Putamen (tissue), 1 donor: ENCODE measurements at places on chromosomes 7 and 10.

GRCh38 chr10:3886191-3886590, 101.2 kb upstream of the KLF6 start:
- DNase-seq = no peak

DNA sequence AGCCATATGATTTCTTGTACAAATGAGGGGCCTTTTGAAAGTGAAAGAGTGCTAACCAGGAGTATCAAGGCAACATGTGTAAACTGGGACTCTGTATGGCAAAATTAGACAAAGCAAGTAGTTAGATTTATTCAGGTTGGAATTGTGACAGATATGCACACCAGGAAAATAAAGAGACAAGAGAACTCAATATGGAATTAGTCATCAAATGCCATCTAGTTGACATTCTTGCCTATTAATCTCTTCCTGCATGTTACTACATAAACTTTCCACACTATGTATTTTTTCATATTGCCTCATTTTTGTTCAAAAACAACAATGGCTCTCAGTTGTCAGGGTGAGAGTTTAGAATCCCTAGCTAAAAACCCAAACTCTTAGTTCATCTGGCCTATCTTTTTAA, 799.0 kb downstream of the NRG3 start:
- no peak for DNase-seq

DNA sequence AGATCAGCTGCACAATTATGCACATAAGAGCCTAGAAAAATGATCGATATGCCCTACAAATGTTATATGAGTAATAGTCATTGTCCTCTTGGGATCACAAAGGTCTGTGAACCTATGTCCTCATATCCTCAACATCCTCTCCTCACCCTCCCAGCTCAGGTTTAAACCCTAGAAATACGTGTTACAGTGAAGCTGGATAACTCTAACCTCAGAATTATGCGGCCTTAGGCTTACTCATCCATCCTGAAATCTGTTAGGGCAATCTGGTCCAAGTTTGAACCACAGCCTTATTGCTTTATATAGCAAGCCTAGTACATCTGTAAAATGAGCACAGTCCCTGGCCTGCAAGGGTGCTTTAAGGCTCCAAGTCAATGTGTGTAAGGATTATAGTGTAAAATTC, 84.2 kb upstream of the FRMD4A start:
- DNase-seq = no peak

DNA sequence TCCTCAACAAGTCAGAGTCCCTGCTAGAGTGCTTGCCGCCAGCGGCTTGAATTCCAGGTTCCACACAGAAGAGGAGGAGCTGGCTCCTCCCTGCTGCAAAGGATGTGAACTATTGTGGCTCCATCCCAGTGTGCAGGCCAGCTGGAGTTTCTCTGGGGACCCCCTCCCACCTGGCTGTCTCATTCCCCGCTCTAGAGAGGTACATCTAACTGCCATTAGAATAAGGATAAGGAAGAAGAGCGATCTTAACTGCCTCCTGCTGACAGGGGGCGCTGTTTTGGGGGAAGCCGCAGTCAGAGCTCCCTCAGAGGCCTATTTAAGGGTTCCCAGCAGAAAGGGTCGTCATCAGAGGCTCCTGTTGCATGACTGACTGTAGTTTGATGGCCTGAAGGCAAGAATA, 40.8 kb upstream of the HECW1 start:
- DNase-seq = no peak

- DNase-seq = no peak
These were observed 29.2 kb upstream of the ELOVL3 start for GRCh38 chr10:102196893-102197292.

DNA sequence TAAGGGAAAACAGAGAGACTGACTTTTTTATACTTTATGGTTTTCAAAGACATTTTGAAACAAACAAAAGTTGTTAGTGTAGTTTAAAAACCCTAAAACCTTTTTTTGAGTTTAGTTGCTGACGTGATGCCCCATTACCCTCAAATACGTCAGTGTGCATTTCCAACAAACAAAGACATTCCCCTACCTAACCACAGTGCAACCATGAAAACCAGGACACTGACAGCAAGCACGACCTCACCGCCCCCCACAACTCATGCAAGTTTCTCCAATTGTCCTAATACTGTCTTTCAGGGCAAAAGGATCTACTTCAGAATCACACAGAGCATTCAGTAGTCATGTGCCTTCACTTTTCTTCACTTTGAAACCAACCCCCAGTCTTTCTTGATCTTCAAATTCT, 75.0 kb downstream of the WNT2 start:
- DNase-seq = no peak

GRCh38 chr7:99601656-99602310, 3.7 kb downstream of the TMEM225B start:
- DNase-seq = no peak

DNA sequence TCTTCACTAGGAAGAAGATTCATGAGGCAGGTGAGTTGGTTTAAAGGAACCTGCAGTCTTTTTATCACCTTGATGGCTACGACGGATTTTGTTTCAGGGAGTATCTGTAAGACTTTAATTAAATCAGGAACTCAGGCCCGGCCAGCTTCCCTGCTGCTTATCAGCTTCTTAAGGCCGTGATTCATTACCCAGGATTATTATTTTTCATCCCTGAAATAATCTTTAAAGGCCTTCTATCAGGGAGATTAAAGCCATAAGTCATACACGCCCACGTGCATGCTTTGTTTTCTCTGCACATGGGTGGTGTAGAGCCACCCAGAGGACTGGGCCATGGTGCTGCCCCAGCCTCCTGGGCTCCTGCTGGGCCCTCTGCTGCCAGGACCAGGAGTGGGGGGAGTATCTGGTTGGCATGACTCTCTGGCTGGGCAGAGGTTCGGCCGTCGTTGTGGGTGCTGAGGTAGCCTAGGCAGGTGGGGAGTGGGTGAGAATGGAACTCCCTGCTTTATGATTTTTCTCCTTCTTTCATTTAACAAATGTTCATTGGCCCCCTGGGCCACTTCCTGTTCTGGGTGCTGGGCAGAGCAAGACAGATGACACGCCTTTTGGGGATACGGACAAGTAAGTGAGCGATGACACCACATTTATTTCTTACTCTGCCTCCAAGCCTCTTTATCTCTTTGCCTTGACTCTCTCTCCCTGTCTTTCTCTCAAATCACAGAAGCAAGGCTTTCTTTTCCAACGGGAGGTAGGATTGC, 39.0 kb upstream of the PCBD1 start:
- no peak for DNase-seq

GRCh38 chr10:61929555-61929954, 28.1 kb downstream of the ARID5B start:
- no peak for DNase-seq

DNA sequence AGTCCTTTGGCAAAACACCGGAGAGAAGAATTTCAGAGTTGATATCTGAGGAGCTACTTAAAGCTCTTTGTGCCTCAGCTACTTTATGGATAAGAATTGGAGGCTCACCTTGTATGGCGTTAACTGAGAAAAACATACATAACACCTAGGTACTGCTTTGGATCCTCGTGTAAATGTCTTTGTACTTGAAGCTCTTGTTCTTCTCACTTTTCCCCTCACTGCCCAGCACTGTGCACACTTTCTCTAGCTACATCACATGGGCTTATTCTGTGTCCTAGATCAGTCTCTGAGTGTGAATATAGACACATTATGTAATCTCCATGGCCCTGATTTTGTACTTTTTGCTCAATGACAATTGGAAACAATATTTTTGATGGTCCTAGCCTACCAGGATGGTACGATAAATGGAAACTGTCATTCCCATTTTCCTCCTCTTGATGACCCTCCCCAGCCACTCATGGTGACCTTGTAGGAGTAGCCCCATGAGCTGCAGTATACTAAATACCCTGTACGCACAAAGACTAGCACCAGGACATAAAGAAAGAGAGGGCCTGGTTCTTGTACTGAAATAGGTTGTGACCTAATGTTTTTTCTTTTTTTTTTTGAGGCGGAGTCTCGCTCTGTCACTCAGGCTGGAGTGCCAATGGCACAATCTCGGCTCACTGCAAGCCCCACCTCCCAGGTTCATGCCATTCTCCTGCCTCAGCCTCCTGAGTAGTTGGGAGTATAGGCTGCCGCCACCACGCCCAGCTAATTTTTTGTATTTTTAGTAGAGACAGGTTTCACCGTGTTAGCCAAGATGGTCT, 22.1 kb downstream of the STAMBPL1 start:
- DNase-seq = no peak

DNA sequence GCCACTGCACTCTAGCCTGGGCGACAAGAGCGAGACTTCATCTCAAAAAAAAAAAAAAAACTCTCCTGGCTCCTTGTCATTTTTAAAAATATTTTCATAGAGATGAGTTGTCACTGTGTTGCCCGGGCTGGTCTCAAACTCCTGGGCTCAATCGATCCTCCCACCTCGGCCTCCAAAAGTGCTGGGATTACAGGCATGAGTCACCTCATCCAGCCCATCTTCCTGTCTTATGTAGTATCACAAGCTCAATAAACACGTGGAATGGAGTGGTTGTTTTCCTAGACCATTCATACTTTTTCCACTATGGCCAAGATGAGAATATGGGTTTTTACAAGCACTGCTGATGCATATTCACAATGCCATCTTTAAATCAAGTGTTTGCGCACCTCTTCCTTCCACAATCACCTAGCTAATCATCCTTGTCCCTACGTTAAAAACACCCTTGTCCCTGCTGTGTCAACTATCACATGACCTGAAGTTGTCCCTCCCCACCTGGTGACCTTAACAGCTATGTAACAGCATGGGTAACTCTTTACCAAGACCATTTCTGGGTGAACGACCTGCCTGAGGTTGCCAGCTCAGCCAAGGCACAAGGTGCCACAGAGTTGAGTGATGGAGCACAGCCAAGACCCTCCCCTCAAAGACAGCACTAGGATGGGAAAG, 21.3 kb downstream of the DLG5 start:
- DNase-seq = no peak
